ENCODE measurements at places on chromosomes 5 and 9. TPM values are rescaled to one million over a fixed set of nuclear protein-coding genes. Genes with fewer than 3 reads are reported as not detected.
A peak's percentile ranks its signal among the peaks of the same experiment; 100 is the strongest.

DNA sequence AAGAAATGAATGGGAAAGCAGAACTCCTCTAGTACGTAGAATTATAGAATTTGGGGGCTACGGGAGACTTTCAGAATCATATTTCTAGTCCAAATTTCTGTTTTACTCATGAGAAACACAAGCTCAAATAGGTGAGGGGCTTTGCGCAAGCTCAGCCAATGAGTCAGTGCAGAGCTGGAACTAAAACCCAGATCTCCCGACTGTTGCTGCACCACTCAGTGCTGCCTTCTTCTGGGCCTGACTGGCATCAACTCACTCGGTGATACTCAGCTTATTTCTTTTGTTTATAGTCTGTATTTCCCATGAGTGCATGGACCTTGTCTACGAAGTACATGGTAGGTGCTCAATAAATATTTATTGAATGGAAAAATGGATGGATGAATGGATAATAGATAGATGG, 280.2 kb downstream of the CDK5RAP2 start:
- no peak for DNase-seq

The CCNJL gene
- 2.0 TPM for polyA plus RNA-seq

DNA sequence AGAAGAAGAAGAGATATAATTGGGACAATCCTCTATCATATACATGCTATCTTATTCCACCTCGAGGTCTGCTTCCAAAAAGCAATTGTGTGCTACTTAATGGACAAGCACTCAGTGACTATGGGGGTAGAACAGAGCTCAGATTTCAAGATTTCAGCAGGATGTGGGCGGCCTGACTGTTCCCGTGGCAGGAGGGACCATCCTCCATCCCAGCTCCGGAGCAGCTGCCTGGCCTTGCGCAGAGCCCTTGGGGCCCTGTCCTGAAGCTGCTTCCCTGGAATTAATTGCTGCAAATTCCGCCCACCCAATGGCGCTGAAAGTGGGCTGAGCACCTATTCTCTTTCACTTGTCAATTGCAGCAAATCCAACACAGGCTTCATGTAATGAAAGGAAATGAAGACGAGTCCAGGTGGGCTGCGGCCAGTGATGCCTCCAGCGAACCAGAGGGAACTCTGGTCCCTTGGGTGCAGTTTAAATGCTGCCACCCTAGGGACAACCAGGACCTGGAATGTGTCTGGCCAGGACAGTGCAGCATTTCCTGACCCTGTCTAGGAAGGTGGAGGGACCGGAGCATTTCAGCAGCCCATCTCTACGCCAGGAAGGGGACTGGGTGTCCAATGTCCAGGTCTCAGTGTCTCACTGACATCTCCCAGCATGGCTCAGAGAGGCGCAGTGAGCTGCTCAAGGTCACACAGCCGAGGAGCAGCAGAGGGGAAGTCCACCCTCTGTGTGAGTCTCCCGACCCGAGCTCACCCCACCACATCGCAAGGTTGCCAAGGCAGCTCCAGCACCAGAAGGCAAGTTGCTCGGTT, 50.5 kb upstream of the FCN1 start:
- DNase-seq: peak; percentile 45

The PTPN3 gene
- 1.9 TPM for polyA plus RNA-seq

DNA sequence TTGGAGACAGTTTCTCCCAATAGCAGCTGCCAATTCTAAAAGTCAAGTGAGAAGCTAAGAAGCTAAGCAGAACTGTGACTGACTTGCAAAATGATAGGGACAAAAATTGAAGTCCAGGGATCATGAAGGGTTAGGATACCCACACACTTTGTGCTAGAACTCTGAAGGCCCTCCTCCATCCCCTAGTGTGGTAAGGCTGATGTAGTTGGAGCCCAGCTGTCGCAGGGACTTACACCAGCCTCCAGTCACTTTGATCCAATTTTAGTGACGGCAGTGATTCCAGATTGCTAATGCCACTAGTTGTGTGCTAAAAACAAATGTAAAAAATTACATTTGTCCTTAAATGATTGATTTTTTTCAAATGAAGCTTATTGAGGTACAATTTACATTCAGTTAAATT, 742.7 kb upstream of the ZNF608 start:
- no peak for DNase-seq

The CARTPT gene
- 3.9 TPM for polyA plus RNA-seq

Measured in urinary bladder (tissue), 4 donors.